ENCODE measurements at places on chromosomes 16 and 17.

GRCh38 chr17:8159459-8160223, 3.1 kb downstream of the VAMP2 start:
- no peak for DNase-seq

DNA sequence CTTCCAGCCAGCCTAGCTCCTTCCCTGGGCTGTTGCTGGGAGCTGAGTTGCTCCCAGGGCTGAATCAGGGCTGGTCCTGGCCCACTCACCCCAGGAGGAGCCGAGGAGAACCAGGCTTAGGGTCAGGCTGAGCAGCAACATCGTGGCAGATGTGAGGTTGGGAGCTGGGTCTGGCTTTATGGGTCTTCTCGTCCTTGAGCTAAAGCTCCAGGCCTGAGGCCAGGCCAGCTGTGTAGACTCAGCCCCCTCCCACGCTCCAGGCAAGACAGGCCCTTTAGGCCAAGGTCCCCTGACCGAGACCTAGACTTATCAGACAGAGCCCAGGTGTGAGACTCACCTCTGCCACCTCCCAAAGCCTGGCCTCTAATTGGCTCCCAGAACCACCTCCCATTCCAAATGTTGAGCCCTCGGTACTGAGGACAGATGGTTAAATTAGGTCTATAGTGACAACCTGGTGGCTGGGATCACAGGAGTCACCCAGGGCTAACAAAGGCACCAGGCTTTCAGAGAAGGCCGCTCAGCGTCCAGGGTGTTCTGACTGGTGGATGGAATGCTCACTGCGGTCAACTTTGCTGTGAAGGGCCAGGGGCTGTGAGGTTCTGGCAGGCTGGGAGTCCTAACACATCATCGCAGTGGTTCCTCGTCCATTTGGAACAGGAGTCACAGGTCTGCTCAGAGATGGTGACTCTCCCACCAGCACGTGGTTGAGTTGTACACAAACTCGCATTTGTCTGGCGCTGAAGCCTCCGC, at the start of gene CTRL:
TSS of gene CTRL (minus strand) at position 151 of the 750 bp plus-strand sequence. CDS start at position 141, 10 bp downstream.
- DNase-seq = no peak

- DNase-seq = no peak
Observed at GRCh38 chr17:2835780-2836179, 39.5 kb downstream of the RAP1GAP2 start.

DNA sequence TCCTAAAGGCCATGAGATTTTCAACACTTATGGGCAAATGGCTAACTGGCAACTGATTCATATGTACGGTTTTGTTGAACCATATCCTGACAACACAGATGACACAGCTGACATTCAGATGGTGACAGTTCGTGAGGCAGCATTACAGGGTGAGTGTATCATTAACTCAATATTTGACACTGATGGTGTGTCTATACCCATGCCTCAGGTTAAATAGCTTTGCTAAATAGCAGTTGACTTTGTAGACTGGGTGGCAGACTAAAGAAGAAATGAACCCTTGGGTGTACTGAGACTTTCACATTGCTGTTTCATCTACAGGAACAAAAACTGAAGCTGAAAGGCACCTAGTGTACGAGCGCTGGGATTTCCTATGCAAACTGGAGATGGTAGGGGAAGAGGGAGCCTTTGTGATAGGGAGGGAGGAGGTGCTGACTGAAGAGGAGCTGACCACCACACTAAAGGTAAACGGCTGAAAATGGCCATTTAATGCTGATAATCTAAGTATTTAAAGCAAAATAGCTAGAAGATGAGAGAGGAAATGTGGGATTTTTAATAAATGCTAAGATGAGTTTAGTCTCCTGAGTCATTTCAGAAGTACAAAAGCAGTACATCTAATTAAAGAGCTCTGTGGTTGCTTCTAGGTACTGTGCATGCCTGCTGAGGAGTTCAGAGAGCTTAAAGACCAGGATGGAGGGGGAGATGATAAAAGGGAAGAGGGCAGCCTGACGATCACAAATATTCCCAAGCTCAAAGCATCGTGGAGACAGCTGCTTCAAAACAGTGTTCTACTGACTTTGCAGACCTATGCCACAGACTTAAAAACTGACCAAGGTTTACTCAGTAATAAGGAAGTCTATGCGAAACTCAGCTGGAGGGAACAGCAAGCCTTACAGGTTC, 3.0 kb downstream of the SETD6 start:
- no peak for DNase-seq

DNA sequence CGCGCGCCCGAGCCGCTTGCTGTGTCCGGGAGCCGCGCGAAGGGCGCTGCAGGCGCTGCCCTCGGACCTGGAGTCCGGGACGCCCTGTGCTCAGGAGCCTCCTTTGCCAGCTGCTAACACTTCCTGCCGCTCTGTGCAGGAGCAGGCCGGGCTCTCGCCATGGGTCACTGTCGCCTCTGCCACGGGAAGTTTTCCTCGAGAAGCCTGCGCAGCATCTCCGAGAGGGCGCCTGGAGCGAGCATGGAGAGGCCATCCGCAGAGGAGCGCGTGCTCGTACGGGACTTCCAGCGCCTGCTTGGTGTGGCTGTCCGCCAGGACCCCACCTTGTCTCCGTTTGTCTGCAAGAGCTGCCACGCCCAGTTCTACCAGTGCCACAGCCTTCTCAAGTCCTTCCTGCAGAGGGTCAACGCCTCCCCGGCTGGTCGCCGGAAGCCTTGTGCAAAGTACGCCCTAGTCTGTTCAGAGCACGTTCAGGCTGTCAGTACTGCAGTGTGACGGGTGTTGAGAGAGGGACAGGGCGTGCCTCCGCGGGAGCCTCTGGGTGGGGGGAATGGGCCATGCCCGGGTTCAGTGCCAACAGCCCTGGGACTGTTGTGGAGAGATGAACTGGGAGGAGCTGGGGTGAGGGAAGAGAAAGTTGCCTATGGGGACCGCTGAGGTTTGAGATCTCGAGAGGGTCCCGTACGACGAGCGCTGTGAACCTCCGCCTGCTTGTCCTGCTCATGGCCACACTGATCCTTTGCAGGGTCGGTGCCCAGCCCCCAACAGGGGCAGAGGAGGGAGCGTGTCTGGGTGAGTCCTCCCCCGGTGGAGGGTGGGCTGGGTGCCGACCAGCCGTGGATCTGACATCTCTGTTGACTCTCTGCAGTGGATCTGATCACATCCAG, 1.3 kb downstream of the ZNF276 start:
- DNase-seq = peak; percentile 25

DNA sequence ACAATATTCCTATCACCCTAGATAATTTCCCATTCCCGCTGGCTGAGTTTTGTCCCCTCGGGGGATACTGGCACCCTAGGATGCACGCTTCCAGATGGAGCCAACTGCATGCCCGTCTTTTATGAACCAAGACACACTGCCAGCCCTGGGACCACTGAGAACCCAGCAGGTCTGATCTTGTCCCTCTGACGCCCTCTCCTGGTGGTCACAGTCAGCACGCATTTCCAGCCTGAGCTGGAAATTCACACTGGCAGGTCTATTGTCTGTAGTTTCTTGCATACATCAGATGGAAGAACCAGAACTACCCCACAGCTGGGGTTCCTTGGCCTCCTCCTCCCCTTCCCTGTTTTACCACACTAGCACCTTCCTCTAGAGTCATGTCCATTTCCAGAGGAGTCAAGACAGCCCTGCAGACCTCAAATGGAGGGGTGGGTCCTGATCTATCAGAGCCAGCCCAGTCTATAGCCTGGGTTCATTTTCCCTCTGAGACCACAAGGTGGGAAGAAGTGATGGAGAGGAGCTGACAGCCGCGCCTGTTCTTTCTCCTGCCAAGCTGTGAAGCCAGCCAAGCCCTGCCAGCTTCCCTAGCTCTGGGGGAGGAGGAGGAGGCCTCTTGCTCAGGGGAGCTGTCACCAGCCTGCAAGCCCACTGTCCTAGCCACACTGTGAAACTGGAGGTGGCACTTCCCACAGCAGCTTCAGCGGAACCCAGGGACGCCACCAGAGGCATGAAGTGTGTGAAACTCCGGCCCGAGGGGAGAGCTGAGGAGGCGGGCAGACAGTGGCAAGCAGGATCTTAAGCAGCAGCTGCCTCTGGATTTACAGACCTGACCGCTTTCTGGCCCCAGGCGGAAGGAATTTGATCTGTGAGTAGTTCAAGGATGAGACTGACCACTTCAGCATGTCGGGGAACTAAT, 29.3 kb downstream of the MXRA7 start:
- peak; percentile 51 for DNase-seq

GRCh38 chr16:77500934-77501664, 66.3 kb upstream of the ADAMTS18 start:
- no peak for DNase-seq

- DNase-seq = no peak
Observed at GRCh38 chr17:77428020-77428748, 287.4 kb downstream of the SEC14L1 start.

DNA sequence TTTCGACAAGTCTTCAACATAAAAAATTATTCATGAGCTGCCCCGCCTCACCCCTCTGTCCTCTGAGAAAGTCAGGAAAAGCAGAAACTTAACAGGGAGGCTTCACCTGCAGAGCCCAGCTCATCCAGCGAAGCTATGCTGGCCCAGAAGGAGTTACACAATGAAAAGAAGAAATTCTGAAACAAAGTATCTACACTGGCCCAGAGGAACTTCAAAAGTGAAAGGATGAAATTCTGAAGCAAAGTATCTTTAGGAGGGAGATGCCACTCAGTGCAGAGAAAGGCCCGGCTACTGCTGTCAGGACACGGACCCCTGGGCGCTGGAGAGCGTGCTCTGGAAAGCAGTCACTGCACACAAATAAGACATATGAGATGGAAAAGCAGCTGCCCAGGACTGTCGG, 1.6 kb downstream of the GALNS start:
- no peak for DNase-seq

- DNase-seq = no peak
Observed at GRCh38 chr17:43601280-43602039, 55.3 kb upstream of the ETV4 start.

GRCh38 chr16:89026121-89026612, 49.2 kb upstream of the CBFA2T3 start:
- DNase-seq = peak; percentile 37

- no peak for DNase-seq
Observed at GRCh38 chr16:81174644-81175324, 63.7 kb upstream of the BCO1 start.

DNA sequence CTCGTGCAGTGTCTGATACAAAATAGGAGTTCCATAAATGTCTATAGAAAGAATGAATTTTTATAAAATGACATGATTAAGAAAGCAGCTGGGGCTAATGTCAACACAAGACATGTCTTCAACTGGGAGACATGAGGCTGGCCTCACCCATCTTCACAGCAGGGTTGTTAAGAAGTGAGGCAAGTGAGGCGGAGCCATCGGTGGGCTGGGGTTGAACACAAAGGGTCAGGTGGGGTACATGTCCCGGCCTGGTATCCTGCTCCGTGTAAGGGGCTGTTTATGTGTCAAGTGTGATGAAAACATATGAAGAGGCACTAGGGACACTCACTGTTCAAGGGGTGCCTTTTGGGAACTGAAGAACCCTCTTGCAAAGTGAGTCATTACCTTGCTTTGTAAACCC, 22.1 kb downstream of the CDK5R1 start:
- no peak for DNase-seq

- no peak for DNase-seq
Observed at GRCh38 chr16:87836844-87837581, 32.3 kb downstream of the SLC7A5 start.

DNA sequence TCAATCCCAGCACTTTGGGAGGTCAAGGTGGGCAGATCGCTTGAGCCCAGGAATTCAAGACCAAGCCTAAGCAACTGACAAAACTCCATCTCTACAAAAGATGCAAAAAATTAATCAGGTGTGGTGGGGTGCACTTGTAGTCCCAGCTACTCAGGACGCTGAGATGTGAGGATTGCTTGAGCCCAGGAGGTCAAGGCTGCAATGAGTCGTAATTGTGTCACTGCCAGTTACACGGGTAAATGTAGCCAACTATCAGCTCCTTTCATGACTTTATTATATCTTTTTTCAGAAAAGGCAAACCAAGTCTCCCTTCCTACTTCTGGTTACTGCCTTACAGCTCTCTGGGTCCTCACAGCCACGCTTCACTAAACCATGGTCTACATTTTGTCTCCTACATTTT, 4.0 kb downstream of the SDF2 start:
- DNase-seq = no peak

GRCh38 chr16:64865069-64865696, 256.7 kb downstream of the CDH11 start:
- DNase-seq = no peak

- DNase-seq = no peak
Observed at GRCh38 chr16:24015923-24016322, 180.1 kb downstream of the PRKCB start.

- no peak for DNase-seq
Observed at GRCh38 chr16:59737274-59737673, 1003.2 kb upstream of the GOT2 start.

DNA sequence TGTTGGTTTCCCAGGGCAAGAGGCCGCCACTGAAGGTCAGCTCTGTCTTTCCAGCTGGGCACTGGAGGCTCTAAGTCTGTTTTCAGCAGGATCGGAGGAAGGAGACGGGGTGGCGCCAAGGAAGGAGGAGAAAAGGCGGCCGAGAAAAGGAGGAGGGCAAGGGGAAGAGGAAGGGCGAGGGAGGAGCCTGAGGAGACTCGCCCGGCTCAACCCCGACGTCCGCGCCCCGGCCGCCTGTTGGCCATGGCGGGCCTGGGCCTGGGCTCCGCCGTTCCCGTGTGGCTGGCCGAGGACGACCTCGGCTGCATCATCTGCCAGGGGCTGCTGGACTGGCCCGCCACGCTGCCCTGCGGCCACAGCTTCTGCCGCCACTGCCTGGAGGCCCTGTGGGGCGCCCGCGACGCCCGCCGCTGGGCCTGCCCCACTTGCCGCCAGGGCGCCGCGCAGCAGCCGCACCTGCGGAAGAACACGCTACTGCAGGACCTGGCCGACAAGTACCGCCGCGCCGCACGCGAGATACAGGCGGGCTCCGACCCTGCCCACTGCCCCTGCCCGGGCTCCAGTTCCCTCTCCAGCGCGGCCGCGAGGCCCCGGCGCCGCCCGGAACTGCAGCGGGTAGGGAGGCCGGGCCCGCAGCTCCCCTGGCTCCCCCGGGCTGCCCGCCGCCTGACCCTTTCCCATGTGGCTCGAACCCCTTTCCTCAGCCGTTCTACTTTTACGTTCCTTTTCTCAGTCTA, at the start of gene RNF135:
TSS of gene RNF135 (plus strand) at position 209 of the 737 bp plus-strand sequence. CDS start at position 244, 35 bp downstream.
- DNase-seq = peak; percentile 29

- DNase-seq = no peak
Observed at GRCh38 chr17:44601539-44601938, 44.3 kb downstream of the FZD2 start.

DNA sequence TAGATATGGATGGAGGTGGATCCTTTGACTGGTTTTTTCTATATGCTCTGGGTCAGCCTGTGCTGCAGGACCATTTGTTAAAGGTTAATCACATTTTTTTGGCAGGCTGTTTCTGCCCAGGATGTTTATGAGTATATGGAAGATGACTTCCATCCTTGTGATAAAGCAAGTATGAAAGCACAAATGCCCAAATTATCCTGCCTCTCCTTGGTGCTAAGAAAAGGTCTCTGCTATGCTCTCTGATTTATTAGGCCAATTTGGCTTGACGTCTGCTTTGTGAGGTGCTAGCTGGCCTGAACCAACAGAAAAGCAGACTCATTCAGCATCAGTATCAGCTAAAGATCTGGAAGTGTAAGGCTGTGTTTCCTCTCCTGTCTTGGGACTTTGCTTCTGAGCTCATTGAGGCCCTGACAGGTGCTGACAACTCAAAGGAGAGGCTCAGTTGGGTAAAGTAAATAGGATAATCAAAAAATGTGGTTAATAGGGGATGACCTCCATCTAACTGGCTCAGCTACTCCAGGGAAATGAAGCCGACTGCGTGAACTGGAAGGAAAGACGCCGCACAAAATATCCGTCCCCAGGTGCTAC, 15.2 kb downstream of the ANKRD40 start:
- DNase-seq = no peak
